ENCODE measurements at places on chromosomes 5 and 9.

DNA sequence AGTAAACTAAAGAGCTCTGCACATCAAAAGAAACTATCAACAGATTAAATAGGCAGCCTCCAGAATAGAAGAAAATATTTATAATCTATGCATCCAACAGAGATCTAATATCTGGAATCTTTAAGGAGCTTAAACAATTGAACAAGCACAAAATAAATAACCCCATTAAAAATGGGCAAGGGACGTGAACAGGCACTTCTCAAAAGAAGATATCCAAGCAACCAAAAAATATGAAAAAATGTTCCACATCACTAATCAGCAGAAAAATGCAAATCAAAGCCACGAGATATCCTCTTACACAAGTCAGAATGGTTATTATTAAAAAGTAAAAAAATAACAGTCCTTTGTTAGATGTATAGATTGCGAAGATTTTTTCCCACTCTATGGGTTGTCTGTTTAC is 109.1 kb upstream of the TRPC7 start:
- no peak for DNase-seq

DNA sequence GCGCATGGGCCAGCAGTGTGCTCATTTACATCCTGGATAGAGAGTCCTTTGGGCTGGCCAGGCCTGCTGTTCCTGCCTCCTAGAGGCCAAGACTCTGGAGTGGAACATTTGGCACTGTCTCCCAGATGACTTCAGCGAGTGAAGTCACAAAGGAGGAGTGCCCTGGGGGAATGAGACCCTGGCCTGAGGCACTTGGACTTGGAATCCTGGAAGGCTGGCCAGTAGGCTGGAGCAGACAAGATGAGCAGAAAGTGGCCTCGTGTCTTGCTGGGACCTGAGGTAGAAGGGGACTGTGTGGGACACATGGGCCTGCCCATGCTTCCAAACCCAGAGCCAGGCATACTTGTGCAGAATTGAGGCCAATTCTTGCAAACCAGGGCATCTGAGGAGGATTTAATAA is at the start of gene TSSK1B:
Gene TSSK1B (minus strand): TSS at position 101 of the 400 bp plus-strand sequence. CDS start 150 bp downstream, outside the sequence.
- no peak for DNase-seq

DNA sequence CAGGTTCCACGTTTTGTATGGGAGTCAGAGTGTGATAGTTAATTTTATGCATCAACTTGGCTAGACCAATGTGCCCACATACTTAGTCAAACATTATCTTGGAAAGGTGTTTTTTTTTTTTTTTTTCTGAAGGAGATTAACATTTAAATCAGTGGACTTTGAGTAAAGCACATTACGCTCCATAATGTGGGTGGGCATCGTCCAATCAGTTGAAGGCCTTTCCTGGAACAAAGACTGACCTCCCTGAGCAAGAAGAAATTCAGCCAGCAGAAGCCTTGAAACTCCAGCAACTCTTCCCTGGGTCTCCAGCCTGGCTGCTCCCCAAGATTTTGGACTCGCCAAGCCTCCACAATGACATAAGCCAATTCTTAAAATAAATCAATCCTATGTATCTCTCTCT is 711.4 kb downstream of the MTRR start:
- no peak for DNase-seq

DNA sequence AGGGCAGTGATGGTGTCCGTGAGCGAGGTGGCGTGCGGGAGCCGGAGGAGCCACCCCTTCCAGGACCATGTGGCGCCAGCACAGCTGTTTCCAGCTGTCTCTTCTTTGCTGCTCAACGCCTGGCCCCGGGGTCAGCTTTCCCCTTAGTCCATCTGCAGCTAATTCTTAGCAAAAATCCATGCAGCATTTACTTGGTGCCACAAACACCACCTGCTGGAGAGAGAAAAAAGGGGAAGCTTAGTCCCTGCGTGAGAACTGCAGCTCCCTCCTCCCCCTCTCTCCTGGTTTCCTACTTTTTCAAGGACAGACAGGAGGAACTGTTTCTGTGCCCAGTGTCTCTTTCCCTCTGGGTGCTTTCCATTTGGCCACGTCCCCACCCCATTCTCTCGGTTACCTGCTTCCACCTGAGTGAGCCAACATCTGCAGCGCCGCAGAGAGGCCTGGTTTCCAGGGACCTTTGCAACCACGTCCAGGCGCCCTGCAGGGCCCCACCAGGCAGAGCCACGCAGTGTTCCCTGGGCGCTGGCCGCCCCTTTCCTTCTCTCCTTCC is 3.4 kb downstream of the SLC6A19 start:
- DNase-seq: no peak

- no peak for DNase-seq
These were observed 46.1 kb downstream of the ARHGEF28 start for GRCh38 chr5:73672132-73672531.

DNA sequence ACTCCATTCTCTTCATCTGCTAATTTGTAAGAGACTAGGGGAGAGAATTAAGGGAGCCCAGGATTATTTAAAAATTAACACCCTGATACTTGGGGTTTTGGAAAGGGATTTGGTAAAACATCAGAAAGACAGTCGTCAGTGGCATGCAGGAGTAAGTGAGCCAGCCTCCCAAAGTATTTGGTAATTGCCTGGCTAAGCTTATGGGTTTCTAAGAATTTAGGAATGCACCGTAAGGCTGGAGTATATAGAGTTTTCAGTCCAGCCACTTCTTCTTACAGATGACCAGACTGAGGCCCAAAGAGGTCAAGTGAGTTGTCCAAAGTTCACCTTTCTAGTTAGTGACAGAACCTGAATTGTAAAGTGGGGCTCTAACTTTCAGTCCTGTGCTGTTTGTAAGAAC is 25.8 kb upstream of the NFIB start:
- DNase-seq: no peak

GRCh38 chr5:132385326-132386105 is 16.0 kb downstream of the SLC22A5 start:
- DNase-seq: peak; percentile 84

GRCh38 chr5:109987355-109987754 is 297.6 kb downstream of the MAN2A1 start:
- DNase-seq: no peak

- DNase-seq: no peak
These were observed 366.8 kb upstream of the SGCD start for GRCh38 chr5:155960177-155960576.

DNA sequence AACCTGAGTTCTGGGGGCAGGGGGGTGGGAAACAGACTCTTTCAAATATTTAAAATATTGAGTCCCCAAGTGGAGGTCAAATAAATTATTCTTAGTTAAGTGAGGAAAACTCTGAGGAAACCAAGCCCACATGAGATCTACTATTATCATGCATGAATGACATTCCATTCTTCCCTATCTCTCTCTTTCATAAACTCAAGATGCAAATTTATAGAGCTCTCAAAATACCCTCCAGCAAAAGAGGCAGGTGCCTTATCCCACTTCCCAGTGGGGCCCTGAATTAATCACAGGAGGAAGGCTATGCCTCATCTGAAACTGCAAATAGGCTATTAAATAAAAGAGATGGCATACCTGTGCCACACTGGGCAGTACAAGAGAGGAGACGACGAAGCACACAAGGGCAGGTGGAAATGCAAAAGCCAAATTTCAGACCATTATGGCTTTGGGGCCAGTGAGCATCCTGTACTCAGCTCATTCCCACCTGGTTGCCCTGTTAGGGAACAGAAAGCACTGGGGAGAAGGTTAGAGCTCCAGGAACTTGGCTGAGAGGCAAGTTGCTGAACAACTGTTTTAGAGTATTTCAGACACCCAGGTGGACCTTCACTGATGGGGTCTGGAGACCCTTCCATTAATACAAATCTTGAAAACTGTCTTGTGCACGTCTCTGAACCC is 102.2 kb upstream of the EQTN start:
- DNase-seq: no peak

Measured in activated CD4-positive, alpha-beta T cell treated with anti-CD3 and anti-CD28 coated beads, Interleukin-10, Interleukin-2, amounts not matched to agents 100 ng/mL and 50 ng/mL, durations not matched to agents 16 hours and 8 hours (primary cell).